ENCODE measurements at places on chromosomes 4 and X. TPM values are rescaled to one million over a fixed set of nuclear protein-coding genes. Genes with fewer than 3 reads are reported as not detected.

RIPPLY1 gene
- total RNA-seq = not detected

AR gene
- not detected for total RNA-seq

VSIG1 gene
- 1.8 TPM for total RNA-seq

CXorf49 gene
- total RNA-seq = not detected

MAGED4 gene
- not detected for total RNA-seq
